ENCODE measurements at places on chromosomes 1 and 21.
A peak's percentile ranks its signal among the peaks of the same experiment; 100 is the strongest.

GRCh38 chr1:223466151-223466550, 72.9 kb downstream of the CCDC185 start:
- no peak for DNase-seq

DNA sequence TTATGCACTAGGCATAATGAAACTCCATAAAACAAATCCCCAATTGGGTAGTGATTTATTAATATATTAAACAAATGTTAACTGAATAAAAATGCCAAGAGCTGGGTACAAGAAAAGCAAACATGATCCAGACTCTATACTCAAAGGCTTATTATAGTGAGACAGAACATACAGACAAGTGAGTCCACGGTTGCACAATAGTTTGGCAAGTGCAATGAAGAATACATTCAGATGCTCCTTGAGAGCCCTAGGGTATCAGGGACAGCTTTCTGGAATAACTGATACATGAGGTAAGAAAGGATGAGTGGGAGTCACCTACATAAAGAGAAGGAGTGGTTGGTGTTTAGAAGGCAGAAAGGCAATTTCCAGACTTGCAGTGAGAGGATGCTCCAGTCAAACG, 85.1 kb downstream of the VAV3 start:
- no peak for DNase-seq

DNA sequence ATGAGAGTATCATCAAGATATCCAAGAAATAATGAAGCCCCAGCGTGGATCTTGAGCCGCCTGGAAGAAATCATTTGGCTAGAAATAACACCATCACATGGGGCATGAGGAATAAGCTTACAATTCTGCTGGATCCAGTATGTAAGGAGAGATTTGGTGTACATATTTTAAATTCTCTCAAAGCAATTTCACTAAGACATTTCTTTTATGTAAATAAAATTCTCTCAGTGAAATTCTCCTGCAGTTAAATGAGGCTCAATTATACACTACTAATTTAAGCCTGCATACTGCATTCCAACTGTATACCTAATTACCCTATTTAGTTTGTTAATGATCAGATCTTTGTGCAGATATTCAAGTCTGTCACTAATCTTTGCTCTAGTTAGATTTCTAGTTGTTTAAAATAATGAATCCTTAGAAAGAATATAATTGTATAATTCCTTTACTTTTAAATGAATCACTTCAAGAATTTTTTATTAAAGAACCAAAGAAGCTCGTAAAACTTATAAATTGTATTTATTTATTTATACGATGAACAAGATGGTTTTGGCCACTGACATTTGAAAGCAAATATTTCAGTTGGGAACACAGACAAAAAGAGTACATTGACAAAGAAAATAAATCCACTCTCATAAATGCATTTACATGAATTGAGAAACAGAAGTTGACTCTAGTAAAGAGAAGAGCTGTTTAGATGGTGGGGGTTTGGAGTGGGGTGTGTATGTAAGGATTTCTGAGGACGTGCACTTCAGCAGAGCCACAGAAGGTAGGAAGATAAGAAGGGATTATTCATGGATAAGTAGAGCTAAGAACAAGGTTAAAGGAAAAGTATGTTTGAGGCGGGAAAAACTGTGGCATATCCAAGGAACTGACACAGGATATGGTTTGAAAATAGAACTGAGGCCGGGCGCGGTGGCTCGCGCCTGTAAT, 466.8 kb downstream of the DSCAM start:
- DNase-seq: no peak

DNA sequence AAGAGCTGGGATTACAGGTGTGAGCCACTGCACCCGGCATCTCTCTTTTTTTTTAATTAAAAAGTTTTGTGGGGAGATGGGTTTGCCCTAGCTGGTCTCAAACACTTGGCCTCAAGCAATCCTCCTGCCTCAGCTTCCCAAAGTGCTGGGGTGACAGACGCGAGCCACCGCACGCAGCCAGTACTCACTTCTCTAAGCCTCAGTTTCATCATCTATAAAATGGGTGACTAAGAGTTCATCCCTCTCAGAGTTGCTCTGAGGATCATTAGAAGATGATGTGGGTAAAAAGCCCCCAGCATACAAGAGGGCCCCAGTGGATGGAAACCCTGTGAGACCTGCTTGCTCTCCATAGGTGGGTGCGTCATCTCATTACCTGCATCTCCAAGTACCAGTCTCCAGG, 2.5 kb upstream of the CATSPER4 start:
- DNase-seq: no peak

DNA sequence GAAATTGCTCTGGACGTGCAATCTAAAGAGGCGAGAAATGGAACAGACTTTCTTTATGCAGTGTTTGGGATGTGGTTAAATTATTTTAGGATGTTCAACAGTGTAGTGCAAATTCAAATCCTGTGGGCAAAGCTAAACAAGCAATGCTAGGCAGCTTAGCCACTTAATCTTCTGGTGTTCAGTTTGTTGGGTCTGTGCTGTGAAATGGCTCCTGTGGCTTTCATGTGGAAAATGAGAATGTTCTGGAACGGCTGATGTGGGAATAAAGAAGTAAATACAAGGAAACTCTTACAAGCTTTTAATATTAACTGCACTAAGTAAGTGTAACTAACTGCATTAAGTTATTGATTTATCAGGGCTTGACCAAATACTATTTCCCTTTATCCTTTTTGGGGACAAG, 766.6 kb downstream of the ADGRL2 start:
- DNase-seq: peak; percentile 87

GRCh38 chr1:117096951-117097408, 24.6 kb downstream of the TRIM45 start:
- no peak for DNase-seq

DNA sequence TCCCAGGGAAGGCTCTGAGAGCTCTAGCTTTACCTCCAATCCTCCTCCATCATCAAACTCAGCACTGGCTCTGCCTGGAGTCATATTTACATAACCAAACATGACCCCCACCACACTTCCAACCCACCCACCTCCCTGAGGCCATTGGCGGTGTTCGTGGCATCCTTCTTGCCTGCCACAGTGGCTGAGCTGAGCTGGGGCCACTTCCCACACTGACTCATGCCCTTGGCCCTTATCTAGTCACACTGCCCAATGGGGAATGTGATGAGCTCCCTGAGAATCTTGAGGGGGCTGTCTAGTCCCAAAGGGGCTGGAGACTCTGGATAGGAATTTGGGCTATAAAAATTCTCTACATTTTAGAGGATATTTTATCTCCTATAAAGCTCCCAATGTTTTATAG, 230.9 kb upstream of the IRF2BP2 start:
- no peak for DNase-seq

DNA sequence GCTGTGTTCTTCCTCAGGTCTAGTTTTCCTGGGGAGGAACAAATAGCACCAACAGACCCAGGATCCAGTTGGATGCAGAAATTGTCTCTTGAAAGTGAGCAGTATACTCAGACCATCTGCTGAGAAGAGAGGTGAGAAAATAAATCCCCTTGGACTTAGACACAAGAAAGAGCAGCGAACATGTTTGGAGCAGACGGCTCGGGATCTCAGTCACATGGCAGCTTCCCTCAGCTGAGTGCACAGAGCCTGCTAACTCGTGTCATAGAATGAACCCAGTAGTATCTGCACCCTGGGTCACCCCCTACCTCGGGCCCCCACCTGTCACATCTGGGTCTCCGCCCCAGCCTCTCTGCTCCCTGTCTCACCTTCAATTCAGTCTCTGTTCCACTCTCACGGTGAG, 115.6 kb downstream of the CCDC185 start:
- DNase-seq: no peak

DNA sequence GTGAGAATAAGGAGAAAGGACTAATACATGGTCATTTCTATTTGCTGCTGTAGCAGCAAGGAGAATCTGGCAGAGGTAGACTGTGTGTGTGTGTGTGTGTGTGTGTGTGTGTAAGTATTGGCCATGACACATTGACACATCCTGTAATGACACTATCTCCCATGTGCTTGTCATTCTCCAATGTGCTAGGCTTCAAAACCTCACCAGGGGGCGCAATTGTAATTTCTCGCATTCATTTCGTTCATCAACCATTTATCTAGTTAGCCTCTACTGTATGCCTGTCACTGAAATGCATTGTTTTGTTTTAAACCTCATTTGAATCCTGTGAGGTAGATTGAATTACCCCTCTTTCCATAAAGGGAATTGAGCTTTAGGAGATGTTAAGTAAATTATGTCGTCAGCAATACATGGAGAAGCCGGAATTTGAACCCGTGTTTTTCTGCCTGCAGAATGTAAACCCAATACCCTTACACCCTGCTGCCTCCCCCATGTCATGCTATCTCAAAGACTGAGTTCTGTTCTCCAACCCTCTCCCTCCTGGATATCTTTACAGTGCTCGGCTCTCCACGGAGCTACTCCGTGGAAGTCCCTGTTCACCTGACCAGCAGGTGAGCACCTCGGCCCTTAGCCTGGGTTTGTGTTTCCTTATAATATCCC, 100.8 kb downstream of the UCK2 start:
- peak; percentile 98 for DNase-seq

GRCh38 chr1:80385650-80386049, 1379.1 kb upstream of the ADGRL4 start:
- no peak for DNase-seq

DNA sequence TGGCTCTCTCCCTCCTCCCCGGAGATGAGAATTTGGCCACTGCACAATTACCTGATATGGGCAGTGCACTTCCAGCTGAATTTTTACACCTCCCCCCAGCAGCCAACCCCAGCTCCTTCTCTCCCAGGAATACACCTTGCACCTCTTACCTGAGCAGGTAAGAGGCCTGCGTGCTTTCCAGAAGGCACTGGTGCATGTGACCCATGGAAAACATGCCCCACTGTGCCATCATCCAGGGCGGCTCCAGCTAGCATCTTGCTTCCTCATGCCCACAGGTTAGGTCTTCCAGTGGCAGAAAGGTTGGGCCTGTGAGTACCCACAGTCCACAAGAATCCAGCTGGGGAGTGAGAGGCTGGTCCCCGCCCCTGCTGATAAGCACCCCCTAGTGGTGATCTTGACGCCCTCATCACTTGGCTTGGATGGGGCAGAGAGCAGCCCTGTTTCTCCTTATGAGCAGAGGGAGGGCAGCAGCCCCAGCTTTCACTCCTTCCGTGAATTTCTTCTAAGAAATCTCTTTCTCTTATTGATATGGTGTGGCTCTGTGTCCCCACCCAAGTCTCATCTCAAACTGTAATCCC, 57.8 kb downstream of the EDARADD start:
- no peak for DNase-seq

DNA sequence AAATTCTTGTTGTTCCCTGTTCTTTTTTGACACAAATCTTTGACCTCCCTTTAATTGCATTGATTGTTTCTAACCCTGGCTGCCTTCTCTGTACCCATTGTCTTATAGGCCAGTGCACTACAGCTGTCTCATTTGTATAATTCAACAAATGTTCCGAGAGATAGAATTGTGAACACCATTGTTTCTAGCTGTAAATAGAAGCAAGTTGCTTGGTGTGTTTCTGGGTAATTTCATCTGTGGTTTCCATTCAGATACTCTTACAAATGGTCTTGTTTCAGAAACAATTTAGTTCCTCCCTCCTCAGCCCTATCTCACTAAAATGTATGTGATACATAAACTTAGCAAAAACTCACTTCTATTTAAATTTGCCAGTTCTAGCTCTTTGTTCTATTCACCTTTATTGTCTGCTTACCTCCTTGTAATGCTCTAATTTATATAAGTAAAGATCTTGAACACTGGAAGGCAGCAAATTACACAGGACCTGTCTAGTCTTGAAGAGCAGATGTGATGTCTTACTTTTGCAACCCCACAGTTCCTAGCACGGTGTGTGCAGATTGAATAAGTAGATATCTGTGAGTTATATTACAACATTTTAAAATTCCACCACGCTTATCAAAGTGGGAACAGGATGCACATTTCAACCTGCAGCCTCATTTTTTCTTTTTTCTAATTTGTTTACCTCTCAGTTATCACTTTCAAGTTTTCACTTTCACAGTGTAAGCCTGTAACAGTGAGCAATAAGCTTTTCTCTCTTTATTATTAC, 515.6 kb upstream of the ZP4 start:
- DNase-seq: no peak

GRCh38 chr1:100396651-100397050, 44.3 kb downstream of the CDC14A start:
- no peak for DNase-seq

GRCh38 chr1:64043976-64044375, 159.4 kb upstream of the UBE2U start:
- no peak for DNase-seq

- DNase-seq: no peak
Observed at GRCh38 chr1:239686386-239686785, 300.0 kb downstream of the CHRM3 start.

DNA sequence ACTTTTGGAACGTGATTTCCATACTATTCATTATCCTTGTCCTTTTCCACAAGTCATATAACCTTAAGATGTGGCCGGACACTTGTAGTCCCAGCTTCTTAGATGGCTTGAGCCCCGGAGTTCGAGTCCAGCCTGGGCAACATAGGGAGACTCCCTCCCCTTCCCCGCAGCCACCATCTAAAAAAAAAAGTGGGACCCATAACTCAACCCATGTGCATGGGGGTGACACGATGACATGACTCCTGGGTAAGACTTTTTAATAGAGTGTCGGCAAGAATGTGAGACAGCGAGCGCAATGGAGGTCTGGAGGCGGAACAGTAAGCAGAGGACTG, 25.7 kb downstream of the MIA3 start:
- DNase-seq: no peak

DNA sequence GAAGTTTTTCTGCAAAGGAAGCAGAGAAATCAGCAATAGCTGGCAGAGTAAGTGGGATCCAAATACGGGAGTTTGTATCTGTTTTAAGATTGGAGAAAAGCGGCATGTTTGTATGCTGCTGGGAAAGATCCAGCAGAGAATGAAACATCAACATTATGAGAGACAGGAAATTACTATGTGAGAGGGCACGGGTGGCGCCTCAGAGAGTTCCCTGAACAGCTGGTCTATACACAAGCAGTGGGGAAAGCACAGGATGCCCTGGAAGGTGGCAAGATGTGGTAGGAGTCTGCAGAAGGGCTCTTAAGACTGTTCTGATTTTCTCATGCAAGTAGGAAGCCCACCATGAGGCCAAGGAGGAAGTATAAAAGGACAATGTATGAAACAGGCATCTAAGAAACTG, 130.4 kb downstream of the RERE start:
- DNase-seq: no peak

GRCh38 chr1:48735796-48736195, 40.9 kb downstream of the BEND5 start:
- no peak for DNase-seq

- no peak for DNase-seq
Observed at GRCh38 chr1:106568201-106568974, 488.1 kb upstream of the PRMT6 start.

DNA sequence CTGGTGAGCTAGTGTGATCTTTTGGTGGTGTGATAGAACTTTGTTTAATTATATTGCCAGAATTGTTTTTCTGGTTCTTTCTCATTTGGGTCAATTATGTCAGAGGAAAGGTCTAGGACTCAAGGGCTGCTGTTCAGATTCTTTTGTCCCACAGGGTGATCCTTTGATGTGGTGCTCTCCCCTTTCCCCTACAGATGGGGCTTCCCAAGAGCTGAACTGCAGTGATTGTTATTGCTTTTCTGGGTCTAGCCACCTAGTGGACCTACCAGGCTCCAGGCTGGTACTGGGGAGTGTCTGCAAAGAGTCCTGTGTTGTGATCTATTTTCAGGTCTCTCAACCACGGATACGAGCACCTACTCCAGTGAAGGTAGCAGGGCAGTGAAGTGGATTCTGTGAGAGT, 25.9 kb upstream of the CD84 start:
- DNase-seq: no peak

- no peak for DNase-seq
Observed at GRCh38 chr1:36639461-36639860, 156.7 kb upstream of the CSF3R start.

Data from NCI-H526 treated with DMSO at 0.1 percent for 48 hours (cell line).